ENCODE measurements at places on chromosomes 11 and 22.

- DNase-seq = no peak
Observed at GRCh38 chr11:112176077-112176476, 765 bp downstream of the BCO2 start.

DNA sequence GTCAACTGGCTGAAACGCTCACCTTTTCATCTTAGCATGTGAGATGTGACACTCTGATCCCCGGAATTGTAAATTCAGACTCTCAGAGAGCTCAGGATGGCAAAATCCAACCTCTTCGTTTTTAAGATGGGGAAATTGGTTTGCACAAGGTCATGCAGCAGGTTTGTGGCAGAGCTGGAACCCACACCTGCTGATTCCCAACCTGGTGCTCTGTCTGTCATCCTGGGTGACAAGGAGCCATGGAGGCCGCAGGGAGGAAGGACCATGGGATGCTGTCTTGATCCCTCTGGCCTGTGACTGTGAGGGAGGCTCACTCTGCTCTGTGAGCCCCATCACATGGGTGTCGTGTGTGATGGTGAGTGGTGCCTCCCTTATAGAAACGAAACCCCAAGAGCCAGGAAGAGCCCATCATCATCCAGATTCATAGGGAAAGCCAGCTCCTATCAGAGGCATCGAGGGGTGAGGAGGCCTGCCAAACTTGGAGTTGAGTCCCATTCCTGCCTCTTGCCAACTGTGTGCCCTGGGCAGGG is 87.4 kb upstream of the SYT13 start:
- DNase-seq = no peak

- DNase-seq = no peak
Observed at GRCh38 chr11:71298016-71298550, 45.7 kb upstream of the SHANK2 start.

GRCh38 chr11:121761186-121761585 is 308.4 kb upstream of the SORL1-AS1 start:
- DNase-seq = no peak

- no peak for DNase-seq
Observed at GRCh38 chr11:5847711-5848110, 6.0 kb upstream of the OR52E6 start.

DNA sequence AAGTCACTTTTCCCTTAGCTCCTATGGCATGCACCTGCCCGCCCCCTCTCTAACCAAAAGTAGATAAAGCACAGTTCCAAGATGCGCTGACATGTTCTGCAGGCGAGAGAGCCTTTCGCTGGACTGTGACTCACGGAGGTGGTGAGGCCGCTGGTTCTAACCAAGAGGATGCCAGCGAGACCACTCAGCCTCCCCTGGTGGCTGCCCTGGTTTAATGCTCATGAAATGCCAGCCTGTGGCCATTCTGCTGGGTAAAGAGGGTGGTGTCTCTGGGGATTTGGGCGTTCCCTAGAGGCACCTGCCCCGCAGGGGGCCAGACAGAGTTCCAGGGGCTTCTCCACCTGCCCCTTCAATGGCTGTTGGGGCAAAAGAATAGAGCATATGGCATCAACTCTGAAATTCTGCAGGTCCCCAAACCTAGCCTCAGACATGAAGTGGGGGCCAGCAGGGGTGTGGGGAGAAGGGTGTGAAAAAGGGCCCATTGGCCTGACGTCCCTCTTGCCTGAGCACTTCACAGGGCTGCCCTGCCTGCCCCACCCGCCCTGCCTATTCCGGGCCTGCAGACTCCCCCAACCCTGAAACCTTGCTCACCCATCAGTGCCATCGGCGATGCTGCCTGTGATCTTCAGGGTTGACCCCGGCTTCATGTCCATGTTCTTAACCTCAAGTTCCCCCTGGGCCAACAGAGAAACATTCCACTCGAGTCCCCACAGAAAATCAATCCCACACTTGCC is 8.5 kb downstream of the LGALS2 start:
- no peak for DNase-seq
